Stimulated activated CD4-positive, alpha-beta T cell treated with anti-CD3 and anti-CD28 coated beads, TNF-alpha, amount 100 ng/mL, for 48 hours (primary cell): ENCODE measurements at places on chromosomes 5 and 9.

DNA sequence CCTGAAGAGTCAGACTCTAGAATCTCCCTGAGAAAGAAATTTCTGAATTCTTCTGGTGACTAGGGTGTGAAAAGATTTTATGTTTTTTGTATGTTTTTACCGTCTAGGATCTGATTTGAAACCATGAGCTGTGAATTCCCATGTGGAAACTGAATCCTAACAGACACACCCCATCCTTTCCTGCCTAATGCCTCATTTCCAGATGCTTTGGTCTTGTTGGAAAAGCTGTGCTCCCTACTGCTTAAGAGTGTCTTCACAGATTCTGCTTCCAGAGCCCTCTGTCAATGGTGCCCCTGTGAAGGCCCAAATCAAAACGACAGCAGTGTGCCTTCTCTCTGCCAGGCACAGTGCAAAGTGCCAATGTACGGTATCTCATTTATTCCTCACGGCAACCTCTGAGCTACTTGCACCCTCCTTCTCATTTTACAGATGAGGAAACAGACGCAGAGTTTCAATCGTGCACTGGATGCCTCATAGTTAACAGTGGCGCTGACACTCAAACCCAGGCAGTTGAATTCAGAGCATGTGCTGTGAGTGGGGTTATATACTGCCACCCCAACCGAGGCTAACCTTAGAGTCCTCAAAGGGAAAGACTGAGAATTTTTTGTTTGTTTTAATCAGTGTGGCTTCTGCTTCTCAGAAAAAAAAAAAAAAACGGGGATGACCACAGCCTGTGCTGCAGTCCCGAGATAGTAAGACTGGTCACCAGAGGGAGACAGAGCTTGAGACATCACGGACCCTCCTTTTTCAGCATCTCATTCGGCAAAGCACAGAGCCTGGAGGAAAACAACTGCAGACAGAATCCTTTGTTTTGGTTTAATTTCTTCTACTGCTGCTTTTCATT, 188.4 kb downstream of the SNCAIP start:
- no peak for DNase-seq

DNA sequence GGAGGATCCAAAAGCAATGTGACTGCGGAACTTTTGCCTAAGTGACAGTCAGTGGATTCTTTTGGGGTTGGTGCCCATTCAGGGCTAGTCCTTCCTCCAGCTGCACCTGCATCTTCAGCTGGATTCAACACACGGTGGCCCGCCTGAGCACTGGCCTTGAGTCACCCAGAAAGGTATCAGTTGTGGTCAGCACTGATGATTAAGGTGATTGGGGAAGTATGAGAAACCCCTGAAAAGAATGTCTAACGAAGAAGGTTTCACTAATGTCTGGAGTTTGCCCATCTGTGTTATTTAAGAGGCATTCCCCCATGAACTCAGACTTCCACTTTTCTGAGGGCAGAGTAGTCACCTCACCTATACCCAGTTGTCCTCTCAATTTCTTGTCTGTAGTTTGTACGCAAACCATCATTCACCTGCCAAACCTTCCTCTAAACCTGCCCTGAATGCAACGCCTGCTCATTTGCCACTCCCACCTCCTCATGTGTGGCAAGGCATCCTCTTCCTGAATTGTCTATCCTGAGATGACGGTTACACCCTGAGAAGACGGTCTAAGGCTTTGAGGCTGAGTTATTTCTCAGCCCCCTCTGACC, 27.2 kb downstream of the CSF2 start:
- DNase-seq = no peak

DNA sequence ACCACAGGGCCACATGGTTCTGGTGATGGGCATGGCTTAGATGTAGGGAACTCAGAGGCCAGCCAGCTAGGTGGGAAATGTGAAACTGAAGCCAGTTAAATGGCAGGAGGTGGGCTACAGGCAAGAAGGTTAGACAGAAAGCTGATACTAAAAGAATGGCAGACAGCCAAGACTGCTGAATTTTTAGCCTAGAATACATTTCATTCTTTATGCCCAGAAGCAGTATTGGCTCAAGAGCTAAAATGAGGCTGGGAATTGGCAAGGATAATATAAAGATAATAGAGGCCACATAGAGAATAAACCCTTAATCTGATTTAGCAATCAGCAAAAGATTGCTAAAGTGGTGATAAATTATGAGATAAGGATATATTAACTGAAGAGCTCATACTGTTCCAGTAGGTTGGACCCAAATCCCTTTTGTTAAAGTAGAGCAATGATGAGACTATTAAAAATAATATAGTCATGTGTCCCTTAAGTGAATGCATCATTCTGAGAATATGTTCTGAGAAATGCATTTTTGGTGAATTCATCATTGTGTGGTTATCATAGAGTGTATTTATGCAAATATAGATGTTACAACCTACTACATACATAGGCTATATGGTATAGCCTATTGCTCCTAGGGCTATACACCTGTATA, 234.3 kb downstream of the CHSY3 start:
- DNase-seq = no peak

DNA sequence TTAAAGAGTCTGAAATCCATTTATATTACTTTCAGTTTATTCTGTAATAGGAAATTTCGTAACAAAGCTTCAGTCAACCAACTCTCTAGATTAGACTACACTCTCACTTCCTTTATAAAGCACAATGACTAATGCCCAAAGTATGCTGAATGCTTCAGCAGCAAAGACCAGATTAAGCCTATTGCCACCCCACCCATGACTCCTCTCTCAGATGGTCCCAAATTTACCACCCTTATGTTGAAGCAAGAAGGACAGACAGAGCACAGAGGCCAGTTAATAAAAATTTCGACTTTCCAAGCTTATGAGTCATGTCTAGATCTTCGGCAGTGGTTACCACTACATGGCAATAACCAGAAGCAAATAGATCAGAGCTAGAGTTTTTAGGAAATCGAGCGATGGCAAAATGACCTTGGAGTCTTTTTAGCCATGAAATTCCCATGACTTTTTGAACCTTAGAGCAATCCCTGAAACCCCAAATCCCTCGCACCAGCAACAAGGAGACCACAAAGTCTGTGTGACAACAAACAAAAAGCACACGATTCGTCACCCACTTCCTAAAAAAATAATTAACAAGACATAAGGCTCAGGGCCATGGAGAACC, 287.8 kb upstream of the RASA1 start:
- DNase-seq = no peak

GRCh38 chr5:26700759-26701384, 337.5 kb downstream of the CDH9 start:
- no peak for DNase-seq
